Stromal cell of bone marrow (primary cell): ENCODE measurements at places on chromosomes 11 and 22.
A peak's percentile ranks its signal among the peaks of the same experiment; 100 is the strongest.

- no peak for DNase-seq
Measured at GRCh38 chr22:20503816-20504215, 3.6 kb upstream of the MED15 start.

GRCh38 chr11:74316772-74317505, 5.5 kb upstream of the P4HA3 start:
- DNase-seq: peak; percentile 77

- DNase-seq: no peak
Measured at GRCh38 chr22:25085156-25085555, 114.5 kb upstream of the CRYBB3 start.

DNA sequence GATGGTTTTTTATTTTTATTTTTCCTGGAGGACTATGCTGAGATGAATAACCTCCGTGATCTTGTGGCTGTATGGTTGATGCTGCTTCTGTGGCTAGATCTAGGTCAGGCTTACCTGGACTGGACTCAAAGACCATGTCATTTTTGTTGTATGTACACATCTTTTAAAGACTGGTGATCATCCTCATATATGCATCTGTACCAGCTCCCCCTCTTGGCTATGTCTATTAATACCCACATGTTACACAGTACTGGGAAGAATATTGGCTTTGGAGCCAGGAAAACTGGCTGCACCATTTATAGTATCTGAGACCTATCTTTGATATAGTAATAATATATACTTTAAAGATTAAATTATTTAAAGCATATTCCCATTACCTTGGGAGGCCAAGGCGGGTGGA, 18.4 kb upstream of the PITPNB start:
- no peak for DNase-seq

- peak; percentile 99 for DNase-seq
Measured at GRCh38 chr22:35299673-35300499, at the start of gene TOM1. TOM1 (plus strand) TSS chr22:35299894; CDS start chr22:35299929, 35 bp downstream.

DNA sequence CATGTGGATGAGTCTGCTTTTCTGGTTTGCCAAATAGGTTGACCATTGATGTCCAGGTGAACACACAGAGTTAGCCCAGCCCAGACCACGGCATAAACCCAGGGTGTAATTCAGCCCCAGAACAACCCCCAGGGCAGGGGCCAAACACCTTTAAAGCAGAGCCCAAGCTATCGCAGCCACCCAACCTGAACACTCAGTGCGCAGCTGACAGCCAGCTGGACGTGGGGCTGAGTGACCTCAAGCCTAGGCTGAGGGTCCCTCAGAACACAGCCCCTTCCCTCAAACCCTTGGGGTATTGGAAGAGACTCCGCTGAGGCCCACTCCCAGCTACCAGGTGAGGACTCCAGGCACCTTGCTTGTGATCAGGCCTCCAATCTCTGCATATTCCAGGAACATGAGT, 161.5 kb upstream of the NECTIN1 start:
- no peak for DNase-seq

DNA sequence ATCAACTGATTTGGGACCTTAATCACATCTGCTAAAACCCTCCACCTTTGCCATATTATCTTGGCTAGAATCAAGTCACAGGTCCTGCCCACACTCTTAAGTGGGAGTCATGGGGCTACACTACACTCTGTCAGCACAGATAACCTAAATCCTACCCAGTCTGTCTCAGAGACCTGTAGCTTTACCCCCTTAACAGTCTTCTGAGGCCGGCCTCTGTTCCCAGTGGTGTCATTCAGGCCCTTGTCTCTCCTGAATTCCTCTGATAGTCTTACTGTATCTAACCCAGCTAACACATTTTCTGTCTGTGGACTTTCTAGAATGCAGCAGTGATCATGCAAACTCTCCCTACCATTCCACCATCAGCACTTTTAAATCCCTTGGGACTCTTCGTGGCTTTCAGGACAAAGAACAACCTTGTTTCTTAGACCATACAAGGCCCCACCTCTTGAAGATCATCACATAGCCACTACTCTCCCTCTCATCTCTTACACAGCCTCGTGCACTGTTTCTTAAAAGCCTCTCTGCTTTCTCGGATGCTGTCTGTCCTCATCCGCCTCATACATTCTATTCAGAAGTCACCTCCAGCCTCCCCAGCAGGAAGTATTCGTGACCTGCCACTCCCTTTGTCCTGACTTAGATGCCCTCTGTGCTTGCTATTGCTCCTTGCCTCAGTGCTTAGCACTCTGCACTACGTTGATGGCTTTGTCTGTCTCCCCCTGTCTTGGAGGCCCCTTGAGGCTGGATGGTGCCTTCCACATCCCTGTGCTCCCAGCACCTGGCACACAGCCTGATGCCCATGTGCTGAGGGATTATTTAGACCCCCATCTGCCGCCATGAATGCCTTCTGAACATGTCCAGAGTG, 57.9 kb downstream of the PANX1 start:
- no peak for DNase-seq

- no peak for DNase-seq
Measured at GRCh38 chr11:119676461-119677020, 52.5 kb downstream of the NECTIN1 start.

DNA sequence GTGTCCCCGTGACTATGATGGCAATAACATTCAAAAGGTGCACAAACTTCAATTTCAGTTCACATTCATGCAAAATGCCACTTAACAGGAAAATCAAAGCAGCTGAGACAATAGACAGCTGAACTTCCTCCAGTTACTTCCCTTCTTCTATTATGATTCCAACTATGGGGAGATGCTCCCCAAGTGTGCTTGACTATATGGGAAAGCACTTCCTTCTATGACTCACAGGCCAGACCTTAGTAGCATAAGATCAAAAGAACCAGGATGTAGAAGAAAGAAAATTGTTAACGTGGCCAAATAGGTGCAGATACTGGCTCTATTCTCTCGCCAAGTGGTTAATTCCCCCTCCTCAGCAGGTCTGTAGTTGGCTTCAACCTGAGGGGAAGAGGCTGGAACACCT, 7.8 kb upstream of the FAT3 start:
- DNase-seq: no peak

GRCh38 chr11:121890946-121891515, 225.0 kb downstream of the BLID start:
- no peak for DNase-seq

- no peak for DNase-seq
Measured at GRCh38 chr22:44162960-44163359, 17.8 kb upstream of the PARVG start.

DNA sequence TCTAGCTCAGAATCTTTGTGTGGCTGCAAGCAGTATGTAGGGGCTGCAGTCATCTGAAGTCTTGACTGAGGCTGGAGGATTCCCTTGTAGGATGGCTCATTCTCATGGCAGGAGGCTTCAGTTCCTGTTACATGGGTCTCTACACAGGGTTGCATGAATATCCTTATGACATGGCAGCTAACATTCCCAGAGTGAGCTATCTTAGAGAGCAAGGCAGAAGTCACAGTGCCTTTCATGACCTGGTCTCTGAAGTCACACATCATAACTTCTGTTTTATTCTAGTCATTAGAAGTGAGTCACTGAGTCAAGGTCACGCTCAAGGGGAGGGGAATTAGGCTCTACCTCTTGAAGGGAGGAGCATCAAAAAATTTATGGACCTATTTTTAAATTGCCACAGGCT, 10.3 kb upstream of the SPON1 start:
- DNase-seq: no peak

- no peak for DNase-seq
Measured at GRCh38 chr11:48087974-48088681, 107.8 kb downstream of the PTPRJ start.

GRCh38 chr22:49546811-49547585, 280.7 kb downstream of the BRD1 start:
- no peak for DNase-seq

DNA sequence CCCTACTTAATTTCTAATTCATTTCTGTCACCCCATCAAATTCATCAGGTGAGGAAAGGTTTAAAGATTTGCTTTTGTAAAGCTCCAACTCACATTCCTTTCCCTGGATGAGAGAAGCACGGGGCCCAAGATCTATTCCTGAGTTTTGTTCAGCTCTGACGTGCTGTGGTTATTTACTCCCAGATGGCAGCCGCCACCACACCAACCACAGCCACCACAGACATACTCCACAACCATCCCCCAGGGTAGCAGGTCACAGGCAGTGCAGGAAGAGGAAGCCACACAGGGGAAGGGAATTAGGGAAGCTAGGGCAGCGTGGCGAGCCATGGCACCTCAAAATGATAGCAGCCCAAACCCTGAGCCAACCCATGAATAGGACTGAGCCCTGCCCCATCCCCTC, 63.5 kb upstream of the CSNK2A3 start:
- DNase-seq: peak; percentile 40

DNA sequence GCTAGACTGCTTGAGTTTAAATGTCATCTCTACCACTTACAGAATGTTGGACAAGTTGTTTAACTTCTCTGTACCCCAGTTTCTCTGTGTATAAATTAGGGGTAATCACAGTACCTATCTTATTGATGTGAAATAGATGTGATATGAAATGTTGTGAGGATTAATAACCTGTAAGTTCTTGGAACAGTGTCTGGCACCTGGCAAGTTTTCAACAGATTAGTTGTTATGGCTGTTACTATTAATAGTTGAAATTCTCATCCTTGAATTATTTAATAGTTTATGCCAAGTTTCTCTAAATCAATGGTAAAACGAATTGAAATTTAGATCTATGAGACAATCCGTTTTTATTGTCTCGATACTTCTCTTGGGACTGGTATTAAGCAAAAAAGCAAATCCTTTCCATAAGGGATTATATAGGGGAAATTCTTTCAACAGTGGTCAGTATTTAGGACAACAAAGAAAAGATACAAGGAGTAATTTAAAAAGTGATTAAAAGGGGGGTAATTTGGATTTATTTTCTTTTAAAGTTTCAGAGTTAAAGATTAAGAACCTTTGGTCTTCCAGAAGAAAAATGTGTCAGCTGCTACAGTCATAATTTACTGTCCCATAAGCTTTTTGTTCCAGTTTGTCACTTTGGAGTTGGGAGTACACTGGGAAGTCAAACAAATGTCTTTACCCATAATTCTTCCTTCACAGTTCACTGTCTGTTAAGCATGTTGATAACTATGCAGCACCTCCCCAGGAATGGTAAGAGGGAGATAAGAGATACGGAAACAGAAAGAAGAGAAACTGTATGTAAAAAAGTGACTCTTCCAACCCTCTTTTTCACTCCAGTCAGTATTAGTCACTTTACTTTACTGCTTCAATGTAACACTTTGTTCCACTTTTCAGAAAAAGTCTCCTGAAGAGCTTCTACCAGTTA, 13.2 kb downstream of the PDE3B start:
- DNase-seq: no peak

DNA sequence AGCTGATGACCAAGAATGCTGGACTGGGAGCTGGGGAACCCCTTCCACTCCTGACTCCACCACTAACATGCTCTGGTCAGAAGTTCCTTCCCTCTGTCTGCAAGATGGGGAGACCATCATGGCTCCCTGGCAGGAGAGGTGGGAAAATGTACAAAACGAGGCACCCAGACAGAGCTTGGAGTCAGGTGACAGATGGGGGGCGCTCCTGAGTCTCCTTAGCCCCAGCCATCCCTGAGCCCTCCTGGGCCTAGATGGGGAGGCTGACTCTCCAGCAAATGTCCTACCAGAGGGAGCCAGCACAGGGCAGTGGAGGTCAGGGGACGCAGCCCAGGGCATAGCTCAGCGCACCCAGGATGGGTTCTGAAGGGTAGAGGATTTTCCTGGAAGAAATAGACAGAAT, 20.0 kb downstream of the KCNJ4 start:
- no peak for DNase-seq

GRCh38 chr22:30396871-30397655, at the start of gene SEC14L2:
SEC14L2 (plus strand) TSS chr22:30397018; CDS start chr22:30397117, 99 bp downstream.
- DNase-seq: peak; percentile 21

- DNase-seq: no peak
Measured at GRCh38 chr11:116481126-116481675, 291.6 kb downstream of the BUD13 start.

DNA sequence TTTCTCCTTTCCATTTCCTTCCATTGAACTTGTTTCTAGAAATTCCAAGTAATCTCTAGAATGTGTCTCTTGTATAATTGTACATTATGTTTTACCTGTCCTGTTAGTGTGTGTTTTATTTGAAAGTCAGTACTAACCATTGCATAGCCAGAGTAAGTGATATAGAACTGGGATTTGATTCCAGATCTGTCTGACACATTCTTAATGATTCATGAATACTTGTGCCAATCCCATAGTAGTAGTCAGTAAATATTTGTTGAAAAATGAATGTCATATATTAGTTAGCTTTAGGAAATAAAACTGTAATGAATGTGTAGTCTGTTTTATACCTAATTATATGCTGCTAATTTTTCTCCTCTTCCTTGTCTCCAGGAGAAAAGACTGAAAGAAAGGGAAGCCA, 186.9 kb downstream of the DDX10 start:
- DNase-seq: no peak

DNA sequence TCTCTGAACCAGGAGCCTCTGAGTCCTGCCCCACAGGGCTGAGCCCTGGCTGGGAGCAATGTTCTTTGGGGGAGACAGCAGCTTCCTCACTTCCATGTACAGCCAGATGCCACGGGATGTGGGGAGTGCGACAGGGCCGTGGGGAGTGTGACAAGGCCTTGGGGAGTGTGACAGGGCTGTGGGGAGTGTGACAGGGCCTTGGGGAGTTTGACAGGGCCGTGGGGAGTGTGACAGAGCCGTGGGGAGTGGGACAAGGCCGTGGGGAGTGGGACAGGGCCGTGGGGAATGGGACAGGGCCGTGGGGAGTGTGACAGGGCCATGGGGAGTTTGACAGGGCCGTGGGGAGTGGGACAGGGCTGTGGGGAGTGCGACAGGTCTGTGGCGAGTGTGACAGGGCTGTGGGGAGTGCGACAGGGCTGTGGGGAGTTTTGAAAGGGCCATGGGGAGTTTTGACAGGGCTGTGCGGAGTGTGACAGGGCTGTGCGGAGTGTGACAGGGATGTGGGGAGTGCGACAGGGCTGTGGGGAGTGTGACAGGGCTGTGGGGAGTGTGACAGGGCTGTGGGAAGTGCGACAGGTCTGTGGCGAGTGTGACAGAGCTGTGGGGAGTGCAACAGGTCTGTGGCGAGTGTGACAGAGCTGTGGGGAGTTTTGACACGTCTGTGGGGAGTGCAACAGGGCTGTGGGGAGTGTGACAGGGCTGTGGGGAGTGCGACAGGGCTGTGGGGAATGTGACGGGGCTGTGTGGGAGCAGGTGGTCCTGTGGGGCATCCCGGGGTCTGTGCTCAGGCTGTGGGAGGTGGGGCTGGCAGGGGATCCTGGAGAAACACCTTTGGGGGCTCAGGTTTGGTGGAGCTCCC, 6.6 kb upstream of the KRTAP5-6 start:
- no peak for DNase-seq

- DNase-seq: no peak
Measured at GRCh38 chr11:64755681-64756361, 4.0 kb downstream of the PYGM start.

- DNase-seq: no peak
Measured at GRCh38 chr22:44878483-44879300, 126.3 kb downstream of the ARHGAP8 start.

GRCh38 chr11:112731538-112731937, 229.7 kb upstream of the NCAM1 start:
- no peak for DNase-seq

- DNase-seq: peak; percentile 3
Measured at GRCh38 chr11:81644239-81644840, 1089.3 kb downstream of the FAM181B start.

GRCh38 chr11:96204721-96205459, 138.1 kb downstream of the MAML2 start:
- no peak for DNase-seq

GRCh38 chr11:60915248-60915914, 1.4 kb downstream of the TMEM109 start:
- peak; percentile 59 for DNase-seq

GRCh38 chr11:61367406-61367805, 5.2 kb downstream of the TMEM138 start:
- DNase-seq: no peak
